ENCODE measurements at places on chromosomes 11 and 22.
A peak's percentile ranks its signal among the peaks of the same experiment; 100 is the strongest.

GRCh38 chr11:9099617-9100016 is 8.2 kb upstream of the SCUBE2 start:
- DNase-seq, result no peak

GRCh38 chr11:131300439-131300717 is 70.0 kb upstream of the NTM start:
- no peak for DNase-seq

DNA sequence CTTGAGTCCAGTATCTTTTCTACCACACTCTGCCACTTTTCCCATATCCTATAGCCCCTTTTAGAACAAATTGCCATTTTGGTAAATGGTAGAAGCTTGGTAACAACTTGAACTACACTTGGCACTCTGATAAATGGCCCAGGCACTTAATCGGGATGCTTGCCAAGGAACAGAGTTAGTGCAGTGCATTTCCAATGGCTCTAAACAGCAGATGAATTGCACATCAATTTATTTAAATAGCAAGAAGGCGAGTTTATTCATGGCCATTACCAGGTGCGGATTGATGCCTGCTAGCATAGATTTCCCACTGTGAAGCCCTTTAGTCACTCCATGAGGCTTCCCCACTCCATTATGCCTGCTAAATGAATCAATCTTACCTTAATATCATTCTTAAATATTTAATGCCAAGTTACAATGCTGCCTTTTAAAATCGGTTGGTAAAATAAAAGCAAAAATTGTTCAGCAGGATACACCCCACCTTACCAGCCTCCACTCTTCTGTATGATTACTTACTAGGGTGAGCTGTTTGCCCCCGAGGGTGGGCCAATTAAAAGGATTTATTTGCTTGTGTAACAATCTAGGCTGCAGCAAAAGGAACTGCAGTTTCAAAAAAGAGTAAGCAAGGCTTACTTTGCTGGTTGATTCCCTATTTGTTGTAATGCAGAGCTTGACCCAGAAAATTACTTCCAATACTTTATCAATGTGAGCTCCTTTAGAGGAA is 136.0 kb upstream of the ARHGAP42 start:
- no peak for DNase-seq

DNA sequence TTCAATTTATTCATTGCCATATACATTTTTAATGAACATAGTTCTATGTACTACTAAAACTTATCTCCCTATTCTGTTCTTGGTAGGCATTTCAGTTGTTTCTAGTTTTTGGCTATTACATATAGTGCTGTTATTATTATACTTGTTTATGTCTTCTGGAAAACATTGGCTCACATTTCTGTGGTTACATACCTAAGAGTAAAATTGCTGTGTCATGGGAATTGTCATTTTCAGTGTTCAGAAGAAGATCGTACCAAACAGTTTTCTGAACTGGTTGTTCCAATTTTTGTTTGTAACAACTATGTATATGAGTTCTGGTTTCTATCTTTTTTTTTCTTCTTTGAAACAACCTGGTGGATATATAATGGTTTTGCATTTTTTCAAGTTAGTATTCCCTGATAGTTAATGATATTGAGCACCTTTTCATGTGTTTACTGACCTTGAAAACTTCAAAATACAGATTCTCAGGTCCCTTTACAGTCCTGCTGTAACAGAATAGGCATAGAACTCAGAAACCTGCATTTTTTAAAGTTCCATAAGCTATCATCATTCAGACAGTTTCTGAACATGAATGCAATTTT is 230.7 kb downstream of the JRKL start:
- no peak for DNase-seq

DNA sequence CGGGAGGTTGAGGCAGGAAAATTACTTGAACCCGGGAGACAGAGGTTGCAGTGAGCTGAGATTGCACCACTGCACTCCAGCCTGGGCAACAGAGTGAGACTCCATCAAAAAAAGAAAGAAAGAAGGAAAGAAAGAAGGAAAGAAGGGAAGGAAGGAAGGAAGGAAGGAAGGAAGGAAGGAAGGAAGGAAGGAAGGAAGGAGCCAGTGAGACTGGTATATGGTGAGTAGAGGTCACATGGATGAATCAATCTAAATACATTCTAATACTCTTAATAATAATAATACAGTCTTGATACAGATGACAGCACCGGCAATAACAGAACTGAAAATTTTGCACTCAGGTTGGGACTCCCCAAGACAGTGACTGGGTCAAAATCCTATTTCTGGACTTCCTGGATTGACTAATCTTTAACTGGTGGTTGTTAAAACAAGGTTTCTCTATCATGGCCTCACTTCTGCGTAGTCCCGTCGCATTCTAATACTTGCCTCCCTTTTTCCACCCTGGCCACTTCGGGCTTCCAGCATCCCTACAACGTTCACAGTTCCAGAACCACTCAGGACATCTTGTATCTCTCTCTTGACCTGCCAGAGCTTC is 53.5 kb upstream of the EIF3M start:
- DNase-seq, result no peak

- peak; percentile 94 for DNase-seq
Observed at GRCh38 chr22:46587492-46588278, 32.5 kb upstream of the GRAMD4 start.
